Activated T-helper 9 cell treated with anti-CD3 and anti-CD28 coated beads, Interleukin-2, amount 50 U/mL, for 16 hours (primary cell): ENCODE measurements at places on chromosomes 6 and 20.

GRCh38 chr6:21750575-21750974 is 157.0 kb downstream of the SOX4 start:
- no peak for DNase-seq

- DNase-seq, result no peak
These were observed 24.8 kb downstream of the RNF146 start for GRCh38 chr6:127291495-127291894.

GRCh38 chr6:45988635-45989034 is 27.0 kb downstream of the CLIC5 start:
- DNase-seq, result no peak

DNA sequence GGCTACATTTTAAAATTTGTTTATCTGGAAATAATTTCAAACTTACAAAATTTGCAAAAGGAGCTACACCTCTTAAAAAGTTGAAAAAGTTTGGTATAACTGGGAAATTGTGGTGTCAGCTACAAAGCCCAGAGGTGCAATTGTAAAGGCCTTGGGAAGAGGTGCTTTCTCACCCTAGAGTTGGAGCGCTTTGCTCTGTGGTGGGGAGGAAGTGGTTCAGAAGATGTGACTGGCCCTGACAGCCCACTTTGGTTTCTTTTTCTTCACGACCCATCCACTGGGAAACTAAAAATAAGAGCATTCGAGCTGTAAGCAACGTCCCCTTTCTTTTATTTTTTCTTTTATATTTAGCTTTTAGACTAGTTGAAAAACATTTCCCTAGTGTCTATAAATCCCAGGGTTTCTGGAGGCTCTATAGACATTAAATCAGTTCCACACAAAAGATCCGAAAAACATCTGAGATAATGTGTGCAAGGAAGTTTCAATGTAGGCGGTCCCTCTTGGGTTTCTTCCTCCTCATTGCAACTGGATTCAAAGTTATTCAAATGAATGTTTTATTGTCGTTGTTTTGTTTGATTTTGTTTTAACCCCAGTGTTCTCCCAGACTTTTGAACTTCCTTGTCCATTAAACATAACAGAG is 397.8 kb downstream of the KIF16B start:
- no peak for DNase-seq

GRCh38 chr6:87945181-87945580 is 102.5 kb upstream of the SPACA1 start:
- no peak for DNase-seq

GRCh38 chr6:99485395-99485773 is 29.8 kb downstream of the USP45 start:
- DNase-seq, result no peak

DNA sequence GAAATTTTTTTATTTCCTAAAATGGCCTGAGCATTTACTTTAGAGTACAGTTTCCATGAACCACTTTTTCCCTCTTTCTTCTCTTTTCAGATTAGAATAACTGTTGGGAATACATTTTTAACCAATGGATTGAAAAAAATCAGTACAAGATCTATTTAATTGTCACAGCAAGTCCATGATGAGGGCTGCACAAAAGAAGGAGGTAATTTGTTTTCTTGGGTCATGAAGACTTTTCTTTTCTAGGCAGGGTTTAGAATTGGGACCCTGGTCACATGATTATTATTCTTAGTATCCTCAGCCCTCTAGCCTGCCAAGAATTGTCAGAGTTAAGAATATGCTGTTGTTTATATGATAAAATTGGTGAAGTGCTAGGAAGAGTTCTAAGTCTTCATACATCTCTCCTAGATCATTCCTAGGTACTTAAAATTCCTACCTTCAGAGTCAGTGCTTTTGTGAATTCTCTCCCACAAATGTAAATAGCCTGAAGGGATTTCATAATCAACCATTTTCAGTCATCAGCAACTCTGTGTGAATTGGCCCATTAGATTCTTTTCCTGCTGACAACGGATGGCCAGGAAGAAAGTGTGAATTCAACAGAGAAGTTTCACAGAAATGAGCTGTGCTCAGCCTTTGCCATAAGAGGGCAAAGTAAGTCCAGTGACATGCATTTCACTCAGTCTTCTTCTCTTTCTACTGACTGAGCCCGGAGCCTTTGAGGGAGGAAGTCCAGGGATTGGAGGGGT is 32.4 kb upstream of the TPBG start:
- no peak for DNase-seq

DNA sequence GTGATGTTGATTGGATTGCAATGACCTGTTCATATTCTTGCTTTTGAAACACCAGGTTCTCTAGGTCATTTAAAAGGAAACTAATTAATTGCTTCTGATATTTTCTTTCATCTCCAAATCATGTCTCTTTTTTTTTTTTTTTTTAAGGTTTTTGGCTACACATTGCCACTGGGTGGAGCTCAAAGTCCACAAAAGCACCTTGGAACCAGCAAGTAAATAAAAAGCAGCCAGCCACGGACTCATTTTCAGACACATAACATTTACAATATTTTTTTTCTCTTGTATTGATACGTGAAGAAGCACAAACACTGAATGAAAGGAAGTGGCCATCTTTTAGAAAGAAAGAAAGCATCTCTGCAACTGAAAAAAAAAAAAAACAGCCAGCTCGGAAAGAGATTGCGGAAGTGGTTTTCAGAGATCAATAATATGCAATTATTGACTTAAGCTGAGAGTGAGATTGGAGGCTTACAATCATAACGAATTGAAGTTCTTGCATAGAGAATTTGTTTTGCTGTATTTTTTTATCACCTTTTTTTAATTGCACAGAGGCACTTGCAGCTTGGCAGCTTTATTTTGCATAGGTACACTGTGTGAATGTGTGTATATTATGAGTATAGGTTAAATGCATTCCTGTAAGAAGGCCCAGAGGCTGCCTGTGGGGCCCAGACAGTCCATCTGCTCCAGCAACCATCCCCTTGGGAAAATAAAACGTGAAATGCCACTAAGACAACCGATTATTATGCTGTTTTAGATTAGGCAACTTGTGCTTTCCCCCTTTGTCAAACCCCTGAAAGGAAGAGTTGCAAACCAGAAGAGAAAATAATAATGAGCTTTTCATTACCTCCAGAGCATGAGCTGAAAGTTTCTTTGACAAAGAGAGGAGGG is 28.2 kb downstream of the CGA start:
- no peak for DNase-seq

GRCh38 chr6:113642001-113642713 is 215.0 kb upstream of the MARCKS start:
- DNase-seq, result no peak

DNA sequence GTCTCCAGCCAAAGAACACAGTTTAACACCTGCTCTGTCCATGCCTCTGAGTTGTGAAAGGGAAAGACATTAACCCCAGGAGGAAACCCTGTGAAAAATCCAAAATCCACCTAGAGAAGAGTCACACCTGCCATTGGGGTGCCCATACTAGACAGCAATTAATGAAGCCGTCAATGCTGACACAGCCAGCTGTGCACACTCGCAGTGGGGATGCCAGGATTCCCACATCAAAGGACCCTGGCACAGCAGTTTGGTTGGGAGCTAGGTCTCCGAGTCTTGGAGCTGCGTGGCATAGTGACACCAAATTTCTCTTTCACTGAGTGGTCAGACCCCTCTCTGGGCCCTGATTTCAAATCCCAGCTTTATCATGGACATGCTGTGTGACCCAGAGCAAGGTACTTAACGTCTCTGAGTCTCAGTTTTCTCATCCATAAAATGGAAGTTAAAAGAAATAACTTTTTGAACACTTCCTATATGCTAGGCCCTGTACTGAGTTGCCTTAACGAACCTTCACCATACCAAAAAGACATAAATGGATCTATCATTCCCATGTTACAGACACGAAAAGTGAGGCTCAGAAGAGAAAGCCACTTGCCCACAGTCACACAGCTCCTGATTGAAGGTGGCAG is 30.8 kb downstream of the BPIFB1 start:
- DNase-seq, result no peak

DNA sequence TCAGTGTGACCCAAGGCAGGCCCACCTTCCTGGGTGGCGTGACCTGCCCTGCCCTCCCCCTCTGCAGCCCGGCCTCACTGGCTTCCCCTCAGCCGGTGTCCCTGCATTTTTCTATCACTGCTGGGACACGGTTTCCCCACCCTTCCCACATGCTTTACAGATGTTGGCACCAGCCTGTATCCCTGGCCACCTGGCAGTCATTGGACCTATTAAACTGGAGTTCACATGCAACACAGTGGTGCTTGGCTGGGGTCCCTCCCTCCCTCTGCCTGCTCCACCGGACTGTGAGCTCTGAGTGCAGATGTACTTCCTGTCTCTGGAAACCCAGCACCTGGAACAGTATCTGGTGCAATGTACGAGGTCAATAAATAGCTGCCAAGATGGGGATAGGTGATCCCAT is 25.5 kb upstream of the STX16 start:
- no peak for DNase-seq

GRCh38 chr20:2778602-2779321 is 21.7 kb downstream of the CPXM1 start:
- no peak for DNase-seq

DNA sequence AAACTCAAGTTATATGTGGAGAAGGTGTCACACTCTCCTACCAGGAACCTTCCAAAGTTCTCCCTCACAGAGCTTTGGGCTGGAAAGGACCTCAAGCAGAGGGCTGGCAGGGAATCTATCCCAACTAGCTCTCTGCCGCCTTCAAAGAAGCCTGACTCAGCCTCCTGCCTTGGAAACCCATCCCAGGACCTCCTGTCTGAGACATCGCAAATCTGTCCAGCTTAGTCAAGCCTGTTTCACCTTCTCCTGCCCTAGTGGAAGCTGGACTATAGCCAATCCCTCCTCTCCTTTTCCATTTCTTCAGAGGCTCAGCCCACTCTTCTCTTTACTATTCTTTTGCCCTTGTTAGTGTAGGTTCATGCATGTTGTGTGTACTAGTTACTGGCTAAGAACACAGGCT is 48.2 kb upstream of the FOXP4 start:
- no peak for DNase-seq

- DNase-seq, result no peak
These were observed 173.2 kb downstream of the CDH26 start for GRCh38 chr20:60131375-60131774.

DNA sequence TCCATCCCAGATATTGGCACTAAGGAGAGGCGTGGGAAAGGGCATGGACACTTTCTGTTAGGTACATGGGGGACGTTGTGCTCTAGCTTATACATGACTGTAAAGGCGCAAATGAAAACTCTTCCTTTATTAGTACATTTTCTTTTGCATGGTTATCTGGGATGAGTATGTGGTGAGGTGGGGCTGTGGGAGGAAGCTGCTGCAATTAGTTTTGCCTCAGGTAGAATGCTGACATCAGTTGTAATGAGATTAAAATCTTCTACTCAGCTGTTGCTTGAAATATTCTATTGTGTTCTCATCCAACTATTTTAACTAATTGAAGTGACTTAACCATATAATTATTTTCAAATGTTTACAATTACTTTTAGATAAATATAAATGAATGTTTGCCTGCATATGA is 218.3 kb upstream of the FLRT3 start:
- DNase-seq, result no peak

- no peak for DNase-seq
These were observed 20.5 kb upstream of the CRISP3 start for GRCh38 chr6:49764571-49765236.

GRCh38 chr6:19714434-19715166 is 122.6 kb upstream of the ID4 start:
- DNase-seq, result no peak

GRCh38 chr6:37417393-37417792 is 15.6 kb upstream of the CMTR1 start:
- no peak for DNase-seq

DNA sequence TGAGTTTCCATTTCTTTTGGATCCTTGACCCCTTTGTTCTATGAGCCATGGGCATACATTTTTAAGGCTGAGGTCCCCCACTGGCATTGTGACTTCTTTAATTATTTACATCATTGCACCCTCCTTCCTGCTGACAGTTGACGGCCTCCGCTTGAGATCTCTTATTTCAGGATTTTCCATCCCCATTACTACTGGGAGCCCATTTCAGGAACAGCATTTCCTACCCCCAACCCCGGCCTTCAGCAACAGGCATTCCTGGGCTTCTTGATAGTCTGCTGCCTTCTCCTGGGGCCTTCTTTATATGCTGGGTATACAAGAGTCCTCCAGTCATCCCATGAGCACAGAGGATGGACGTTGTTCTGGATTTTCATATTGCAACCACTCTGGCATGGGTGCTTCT is 3.8 kb downstream of the ULBP1 start:
- no peak for DNase-seq

DNA sequence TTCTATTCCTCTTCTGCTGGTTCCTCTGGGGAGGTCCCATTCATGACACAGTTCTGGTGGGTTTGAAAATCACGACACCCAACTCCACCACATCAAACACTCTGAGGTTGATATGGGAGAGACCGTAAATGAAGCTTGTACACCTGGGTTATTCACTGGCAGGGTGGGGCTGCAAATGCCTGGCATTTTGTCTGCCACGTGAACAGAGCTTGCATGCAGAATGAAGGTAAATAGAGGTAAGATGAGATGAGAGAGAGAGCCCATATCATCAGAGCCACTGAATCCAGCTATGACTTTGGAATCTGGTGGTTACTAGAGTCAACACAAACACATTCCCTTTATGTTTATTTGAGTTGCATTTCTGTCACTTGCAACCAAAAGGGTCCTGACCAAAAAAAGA is 97.4 kb downstream of the BANF2 start:
- DNase-seq, result no peak

GRCh38 chr6:79030511-79030910 is 47.5 kb downstream of the PHIP start:
- DNase-seq, result no peak

DNA sequence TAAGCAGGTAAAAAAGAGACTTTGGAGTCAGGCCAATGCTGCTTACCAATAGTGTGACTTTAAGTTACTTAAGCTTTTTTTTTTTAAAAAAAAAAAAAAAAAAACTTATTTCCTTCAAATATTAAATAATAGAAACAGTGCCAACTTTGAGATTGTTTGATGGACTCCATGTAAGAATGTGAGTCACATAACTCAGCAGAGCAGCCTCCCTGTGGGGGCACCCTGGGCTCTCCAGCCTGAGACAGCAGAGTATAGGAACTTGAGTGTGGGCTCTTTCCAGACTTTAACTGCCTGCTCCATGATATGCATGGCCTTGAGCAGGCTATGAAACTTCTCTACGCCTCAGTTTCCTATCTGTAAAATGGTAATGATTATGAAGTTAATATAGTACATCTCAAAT is 113.3 kb upstream of the SAMD5 start:
- DNase-seq, result no peak

- no peak for DNase-seq
These were observed 373.2 kb upstream of the MANEA start for GRCh38 chr6:95204178-95204577.

GRCh38 chr20:37539424-37539823 is 11.7 kb upstream of the BLCAP start:
- no peak for DNase-seq

GRCh38 chr6:157761331-157761921 is 61.6 kb upstream of the SNX9 start:
- DNase-seq, result peak; percentile 49

- DNase-seq, result no peak
These were observed 128.7 kb downstream of the LY86 start for GRCh38 chr6:6716998-6717763.

GRCh38 chr6:18893540-18894269 is 506.6 kb downstream of the RNF144B start:
- no peak for DNase-seq

GRCh38 chr20:45254383-45255262 is at the start of gene SLPI:
Gene SLPI (minus strand): TSS chr20:45254564. CDS start chr20:45254543, 21 bp downstream.
- DNase-seq, result no peak
